ENCODE measurements at places on chromosomes 12 and 14.

GRCh38 chr12:108616941-108617858 lies 16.5 kb downstream of the SELPLG start:
- peak; percentile 93 for DNase-seq

DNA sequence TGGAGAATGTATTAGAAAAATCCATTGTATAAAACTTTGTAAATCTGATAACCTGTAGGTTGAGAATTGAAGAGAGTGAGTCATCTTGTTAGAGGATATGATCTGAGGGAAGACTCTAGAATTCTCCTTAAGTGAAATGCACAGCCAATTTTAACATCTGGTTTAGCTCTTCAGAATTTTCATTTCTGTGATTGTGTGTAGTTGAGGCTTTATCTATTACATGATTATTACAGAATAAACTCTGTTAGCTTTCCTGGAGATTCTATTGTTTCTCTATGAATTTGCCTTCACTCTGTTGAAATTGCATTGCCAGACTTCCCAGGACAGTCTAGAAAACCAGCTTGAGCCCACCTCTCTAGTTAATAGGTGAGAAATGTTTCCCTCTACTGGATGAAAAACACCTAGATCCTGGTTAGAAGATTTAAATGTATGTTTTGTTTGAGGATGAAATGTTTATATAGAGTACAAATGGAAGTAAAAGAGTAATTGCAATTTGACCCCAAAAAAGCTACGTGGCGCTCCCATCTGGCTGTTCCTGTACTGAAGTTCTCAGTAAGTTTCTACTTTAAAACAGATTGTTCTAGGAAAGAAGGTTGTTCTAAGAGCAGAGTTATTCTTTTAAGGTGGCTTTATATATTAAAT lies 2.9 kb downstream of the NUDT4 start:
- DNase-seq, result no peak

DNA sequence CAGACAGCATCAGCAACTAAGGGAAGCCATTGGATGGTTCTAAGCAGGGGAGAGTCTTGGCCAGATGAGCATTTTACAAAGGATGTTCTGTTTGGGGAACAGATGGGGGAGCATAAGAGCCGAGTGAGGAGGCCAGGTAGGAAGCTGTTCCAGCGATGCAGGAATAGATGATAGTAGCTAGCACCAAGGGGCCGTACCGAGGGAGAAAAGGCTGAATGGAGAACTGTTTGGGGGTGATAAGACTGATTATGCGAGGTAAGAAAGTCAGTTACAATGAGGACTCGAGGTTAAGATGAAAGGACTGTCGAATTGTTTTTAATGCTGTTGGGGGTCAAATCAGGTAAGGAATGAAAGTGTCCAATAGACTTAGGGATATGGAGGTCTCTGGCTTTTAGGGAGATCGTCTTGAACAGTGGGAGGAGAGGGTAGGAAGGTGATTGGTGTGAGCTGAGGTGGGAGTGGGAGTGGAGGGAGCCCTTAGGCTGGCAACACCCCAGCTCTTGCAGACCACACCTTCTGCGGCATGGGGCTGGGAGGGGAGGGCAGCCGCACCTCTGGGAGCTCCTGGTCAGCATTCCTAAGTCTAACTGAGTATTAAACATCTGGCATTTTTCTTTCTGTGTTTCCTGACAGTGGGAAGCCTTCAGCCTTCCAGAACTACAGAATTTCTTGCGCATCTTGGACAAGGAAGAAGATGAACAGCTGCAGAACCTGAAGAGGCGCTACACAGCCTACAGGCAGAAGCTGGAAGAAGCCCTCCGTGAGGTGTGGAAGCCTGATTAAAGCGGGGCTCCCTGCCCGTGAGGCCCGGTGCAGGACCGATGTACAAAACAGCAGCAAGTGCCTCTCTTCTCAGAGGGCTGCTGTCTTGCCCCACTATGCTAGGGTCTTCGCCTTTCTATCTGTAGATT lies 64.8 kb downstream of the GNS start:
- no peak for DNase-seq

DNA sequence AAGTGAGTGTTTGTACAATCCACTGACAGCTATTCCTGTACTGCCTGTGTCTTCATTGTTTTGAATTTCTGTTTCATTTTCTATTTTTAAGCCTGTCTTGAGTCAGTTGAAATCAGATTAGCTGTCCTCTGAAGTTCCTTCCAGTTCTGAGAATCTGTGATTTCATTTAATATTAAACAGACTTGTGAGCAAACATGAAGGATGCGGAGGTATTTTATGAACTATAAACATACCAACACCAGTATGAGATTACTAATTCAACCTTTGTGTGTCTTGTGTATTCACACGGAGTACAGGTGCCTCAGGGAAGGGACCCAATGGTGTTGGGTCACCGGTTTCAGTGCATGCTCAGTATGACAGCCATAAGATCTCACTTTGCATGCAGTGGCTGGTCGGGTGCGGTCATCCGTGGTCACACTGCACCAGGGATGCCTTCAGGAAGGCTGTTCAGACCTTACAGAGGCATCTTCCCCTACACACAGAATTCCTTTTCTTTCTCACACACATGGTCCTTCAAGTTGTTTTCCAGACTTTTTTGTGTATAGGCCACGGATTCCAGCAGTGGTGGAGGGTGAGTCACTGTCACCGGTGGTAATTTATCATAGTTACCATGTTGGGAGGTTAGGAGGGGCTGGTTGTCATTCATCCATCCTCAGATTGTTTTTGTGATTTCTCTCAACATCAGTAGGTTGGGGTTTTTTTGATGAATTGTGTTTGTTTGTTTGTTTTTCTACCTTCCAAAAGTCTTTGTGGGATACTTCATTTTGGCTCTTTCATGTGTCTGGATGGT lies 103.0 kb upstream of the SFSWAP start:
- DNase-seq, result peak; percentile 40

DNA sequence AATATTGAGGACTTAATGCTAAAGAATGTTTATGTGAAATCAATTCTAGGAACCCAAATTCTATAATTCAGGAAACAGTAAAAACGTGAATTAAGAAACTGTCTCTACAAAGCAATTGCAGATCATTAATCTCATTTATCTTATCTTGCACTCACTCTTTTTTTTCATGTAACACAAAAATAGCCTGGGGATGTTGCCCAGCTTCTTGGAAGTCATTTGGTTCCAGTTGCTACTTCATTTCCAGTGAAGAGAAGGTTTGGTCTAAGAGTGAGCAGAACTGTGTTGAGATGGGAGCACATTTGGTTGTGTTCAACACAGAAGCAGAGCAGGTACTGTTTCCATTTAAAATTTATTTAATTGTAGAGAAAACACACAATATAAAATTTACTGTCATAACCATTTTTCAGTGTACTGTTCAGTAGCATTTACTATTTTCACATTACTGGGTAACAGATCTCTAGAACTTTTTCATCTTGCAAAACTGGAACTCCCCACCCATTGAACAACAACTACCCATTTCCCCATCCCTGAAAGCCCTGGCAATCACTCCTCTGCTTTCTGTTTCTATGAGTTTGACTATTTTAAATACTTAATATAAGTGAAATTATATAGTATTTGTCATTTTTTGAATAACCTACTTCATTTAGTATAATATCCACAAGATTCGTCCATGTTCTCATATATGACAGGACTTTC lies 9.7 kb downstream of the CLEC6A start:
- no peak for DNase-seq

GRCh38 chr12:278046-278445 lies 15.4 kb upstream of the SLC6A13 start:
- DNase-seq, result no peak

- no peak for DNase-seq
Measured at GRCh38 chr14:94773061-94773648, 3.2 kb upstream of the GSC start.

DNA sequence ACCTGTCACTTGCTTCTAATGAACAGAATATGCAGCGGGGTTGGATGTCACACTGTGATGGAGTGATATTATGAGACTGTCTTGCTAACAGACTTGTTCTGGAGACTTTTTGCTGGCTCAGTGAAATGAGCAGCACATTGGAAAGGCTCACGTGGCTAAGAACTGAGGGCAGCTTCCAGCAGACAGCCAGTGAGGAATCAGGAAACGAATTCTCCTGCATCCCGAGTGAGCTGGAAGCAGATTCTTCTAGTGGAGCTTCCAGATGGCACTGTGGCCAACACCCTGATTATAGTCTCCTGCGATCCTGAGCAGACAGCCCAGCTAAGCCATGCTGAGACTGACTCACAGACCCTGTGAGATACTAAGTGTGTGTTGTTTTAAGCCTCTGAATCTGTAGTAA lies 16.1 kb upstream of the TSPAN9 start:
- no peak for DNase-seq

GRCh38 chr12:26278666-26279065 lies 83.3 kb downstream of the SSPN start:
- DNase-seq, result no peak
